ENCODE measurements at places on chromosomes 5 and 9.

- peak; percentile 58 for DNase-seq
Measured at GRCh38 chr5:62395210-62395950, 8.3 kb downstream of the DIMT1 start.

GRCh38 chr5:180830253-180831138 is 27.9 kb upstream of the MGAT1 start:
- peak; percentile 60 for DNase-seq

DNA sequence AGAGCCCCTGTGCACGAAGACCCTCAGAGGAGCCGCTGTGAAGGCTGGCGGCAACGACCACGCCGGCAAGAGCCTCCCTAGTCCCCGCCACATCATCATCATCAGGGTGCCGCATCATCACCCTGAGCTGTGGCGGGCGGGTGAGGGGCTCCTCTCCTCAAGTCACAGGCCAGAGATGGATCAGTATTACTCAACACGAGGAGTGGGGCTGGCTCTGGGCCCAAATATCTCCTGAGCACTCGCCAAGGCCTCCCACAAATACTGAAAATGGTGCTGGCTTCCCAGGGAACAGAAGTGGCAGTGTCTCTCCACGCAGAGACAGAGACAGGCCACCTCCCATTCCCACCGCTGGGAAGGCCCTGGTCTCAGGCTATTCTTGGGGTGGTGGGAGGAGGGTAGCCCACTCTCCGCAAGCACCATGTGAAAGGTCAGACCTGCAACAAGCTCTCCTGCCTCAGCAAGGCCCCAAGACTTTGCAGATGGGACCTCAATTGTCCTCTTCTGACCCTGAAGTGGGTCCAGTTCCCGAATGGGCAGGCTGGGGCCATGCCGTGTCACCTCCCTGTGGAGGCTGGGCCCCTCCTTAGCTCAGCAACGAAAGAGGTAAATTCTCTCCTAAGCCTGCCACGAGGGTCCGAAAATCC is 39.3 kb upstream of the ZNF354A start:
- no peak for DNase-seq

GRCh38 chr5:107447587-107447986 is 223.2 kb downstream of the EFNA5 start:
- no peak for DNase-seq

DNA sequence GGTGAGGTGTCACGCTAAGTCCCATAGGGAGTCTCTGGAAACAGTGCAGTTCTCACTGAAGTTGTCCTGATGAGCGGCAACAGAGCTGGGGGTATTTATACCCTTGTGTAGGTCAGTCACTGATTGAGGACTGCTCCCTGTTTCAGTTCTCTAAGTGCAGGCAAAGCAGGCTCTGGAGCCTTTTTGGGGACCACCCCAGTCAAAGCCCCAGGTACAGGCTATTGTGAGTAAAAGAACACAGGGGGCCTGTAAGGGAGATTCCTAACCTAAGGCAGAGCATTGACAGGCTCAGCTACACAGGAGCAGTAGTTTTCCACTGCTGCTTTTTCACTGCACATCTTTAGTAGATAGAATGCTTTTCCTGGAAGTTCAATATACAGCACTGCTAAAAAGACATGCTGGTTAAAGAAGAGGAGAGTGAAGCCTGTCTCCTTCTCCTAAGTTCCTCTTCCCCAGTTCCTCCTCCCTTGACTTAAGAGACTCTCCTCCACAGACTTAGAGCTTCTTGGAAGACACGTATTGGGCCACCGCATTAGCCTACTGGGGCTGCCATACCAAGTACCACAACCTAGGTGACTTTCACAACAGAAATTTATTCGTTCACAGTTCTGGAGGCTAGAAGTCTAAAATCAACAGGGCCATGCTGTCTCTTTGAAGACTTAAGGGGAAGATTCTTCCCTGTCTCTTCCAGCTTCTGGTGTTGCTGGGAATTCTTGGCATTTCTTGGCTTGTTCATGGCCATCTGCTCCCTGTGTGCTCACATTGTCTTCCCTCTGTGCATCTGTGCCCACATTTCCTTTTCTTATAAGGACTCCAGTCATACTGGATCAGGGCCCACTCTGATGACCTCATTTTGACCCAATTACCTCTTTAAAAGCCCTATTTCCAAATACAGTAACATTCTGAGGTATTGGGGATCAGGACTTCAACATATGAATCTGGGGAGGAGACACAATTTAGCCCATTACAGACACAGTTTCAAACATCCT is 221.0 kb downstream of the ESM1 start:
- DNase-seq: no peak

GRCh38 chr5:135709208-135709575 is 125.3 kb upstream of the SLC25A48 start:
- DNase-seq: no peak

- no peak for DNase-seq
Measured at GRCh38 chr5:39159811-39160490, 59.4 kb downstream of the FYB1 start.

DNA sequence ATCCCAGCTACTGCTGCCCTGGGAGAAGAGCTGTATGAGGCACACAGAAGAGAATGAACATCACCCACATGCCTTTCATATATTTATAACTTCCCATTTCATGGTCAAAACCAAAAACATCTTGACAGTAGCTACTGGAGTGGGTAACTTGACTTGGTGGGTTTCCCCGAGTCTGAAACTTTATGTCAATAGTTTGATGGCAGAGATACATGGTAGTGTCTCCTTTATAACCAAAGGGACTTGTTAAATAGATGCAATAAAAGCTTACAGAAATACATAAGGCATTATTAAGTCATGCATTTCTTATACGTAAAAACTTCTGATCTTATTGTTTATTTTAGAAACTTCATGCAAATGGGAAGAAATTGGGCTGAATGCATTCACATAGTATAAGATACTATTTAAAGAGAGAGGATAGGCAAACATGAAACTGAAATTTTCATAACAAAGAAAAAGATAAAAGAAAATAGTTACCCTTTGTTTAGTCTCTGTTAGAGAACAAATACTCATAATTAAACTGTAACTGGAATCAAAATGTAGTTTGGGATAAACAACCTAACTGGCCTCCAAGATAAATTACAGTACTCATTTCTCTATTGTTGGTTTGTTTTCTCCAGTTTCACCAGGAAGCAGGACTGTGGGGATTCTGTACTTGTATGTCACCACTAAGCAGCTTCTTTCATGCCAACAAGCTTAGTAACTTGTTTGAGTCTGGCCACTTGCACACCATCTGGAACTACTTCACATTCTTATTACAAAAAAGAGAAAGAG is 459.3 kb upstream of the MEF2C start:
- DNase-seq: peak; percentile 87

DNA sequence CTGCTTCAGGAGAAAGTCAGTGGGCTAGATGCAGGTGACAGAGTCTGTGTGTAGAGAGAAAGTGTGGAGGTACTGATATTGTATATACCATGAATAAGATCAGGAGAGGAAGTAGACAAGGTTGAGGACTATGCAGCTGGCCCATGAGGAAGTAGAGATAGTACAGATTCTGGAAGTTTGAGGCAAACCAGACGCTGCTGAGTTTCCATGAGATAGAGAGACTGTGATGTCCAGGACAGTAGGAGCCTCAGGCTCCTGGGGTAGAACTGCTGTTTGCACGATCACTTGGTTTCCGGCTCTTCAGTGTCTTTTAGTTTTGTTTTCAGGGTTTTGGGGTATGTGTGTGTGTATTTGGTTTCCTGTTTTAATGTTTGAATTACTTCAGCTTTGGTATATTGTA is 13.6 kb downstream of the OTULINL start:
- no peak for DNase-seq

Measured in choroid plexus epithelial cell (primary cell).